ENCODE measurements at places on chromosomes 7 and 10.

DNA sequence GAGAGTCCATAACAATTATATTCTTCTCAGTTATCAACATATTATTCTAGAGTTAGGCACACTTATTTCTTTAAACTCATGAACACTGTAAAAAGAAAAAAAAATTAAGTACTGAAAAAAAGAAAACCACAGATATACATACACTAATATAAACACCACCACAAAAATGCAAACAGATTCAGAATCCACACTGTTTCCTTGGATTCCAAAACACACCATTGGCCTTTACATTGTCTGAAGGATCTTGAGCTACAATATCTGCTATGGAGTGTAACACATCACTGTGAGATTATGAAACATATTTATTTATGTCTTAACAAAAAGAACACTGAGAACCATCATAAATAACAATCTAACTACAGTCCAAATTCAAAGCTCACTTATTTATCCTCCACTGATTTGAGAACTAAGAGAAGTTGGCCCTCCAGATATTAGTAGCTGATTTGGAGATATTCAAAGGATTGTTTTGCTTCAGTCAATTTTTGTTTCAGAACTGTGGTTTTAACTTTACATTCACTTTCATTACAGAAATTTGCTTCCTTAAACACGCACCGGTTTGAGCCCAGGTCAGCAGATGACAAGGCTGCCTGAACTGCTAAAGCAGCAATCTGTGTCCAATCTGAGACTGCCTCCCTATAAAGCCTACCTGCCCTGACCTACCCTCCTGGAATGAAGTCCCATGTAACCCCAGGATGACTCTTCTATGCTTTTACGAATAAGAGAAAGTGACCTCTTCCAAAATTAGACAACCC is 47.0 kb upstream of the CDK1 start:
- DNase-seq = no peak

GRCh38 chr7:98222533-98223195 is 11.4 kb downstream of the BHLHA15 start:
- DNase-seq = no peak

- no peak for DNase-seq
Measured at GRCh38 chr7:54559401-54559800, 17.2 kb downstream of the VSTM2A start.

GRCh38 chr7:67364441-67365017 is 367.9 kb downstream of the TYW1 start:
- no peak for DNase-seq

GRCh38 chr10:86506062-86506461 is 15.5 kb downstream of the WAPL start:
- DNase-seq = no peak

- DNase-seq = no peak
Measured at GRCh38 chr10:90245623-90246022, 544.2 kb downstream of the KIF20B start.

DNA sequence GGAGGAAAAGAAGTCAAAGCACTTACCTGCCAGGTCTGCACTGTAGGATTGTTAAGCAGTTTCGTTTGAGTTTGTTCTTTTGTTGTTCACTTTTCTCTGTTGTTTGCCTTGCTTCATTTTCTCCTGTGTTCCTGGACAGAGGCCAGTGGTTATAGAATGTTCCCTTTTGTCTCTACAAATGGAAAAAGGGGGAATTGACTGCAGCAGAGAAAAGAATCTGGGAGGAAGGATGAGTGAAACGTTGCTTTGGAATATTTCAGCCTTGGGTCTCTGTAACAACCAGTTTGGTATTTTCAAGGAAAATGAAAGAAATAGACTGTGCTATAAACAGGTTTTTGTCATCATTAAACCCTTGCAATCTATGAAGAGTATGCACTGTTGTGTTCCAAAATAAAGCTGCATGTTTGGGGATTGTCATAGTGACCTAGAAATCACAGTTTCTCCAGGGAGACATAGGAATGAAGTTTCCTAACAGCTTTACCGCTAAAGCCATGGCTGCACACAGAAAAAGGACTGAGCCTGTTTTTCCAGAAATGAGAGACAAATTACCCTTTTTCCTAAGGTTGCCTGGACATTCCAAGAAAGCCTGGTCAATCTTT is 60.8 kb upstream of the HABP2 start:
- DNase-seq = no peak

DNA sequence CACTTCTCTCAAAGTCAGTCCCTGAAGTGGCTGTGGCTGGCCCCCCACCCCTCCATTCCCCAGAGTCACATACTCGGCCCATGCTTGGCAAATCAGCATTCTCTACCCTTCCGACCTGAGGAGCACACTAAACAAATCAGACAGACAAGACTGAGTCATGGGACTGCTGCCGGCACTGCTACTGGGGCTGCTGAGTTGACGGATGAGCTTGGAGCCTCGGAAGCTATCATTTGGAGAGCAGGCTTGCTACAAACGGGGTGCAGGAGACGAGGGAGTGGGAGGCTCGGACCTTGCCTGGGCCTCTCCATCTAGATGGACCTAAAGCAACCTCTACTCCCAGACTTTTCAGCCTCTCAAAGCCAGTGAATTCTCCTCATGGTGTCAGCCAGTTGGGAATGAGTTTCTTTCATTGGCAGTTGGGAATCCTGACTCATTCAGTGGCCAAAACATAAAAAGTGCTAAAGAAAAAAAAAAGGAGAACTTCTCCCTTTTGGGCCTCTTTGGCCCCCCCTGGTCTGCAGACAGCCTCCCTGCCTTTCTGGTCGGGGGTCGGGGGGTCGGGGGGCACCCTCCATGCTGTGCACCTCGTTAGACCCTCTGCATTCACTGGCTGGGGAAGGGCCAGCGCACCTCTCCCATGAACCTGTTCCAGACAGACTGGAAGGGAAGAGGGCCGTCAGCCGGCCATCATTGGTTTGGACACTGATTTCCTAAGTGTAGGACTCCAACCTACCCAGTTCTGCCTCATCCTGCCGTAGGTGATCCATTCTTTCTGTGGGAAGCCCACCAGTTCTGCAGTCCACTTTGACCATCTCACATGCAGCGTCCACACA is 52.3 kb upstream of the COL13A1 start:
- DNase-seq = no peak

- DNase-seq = no peak
Measured at GRCh38 chr10:13945390-13946208, 358.8 kb downstream of the PRPF18 start.

GRCh38 chr7:65441010-65441409 is 67.4 kb downstream of the ZNF92 start:
- no peak for DNase-seq

- no peak for DNase-seq
Measured at GRCh38 chr7:91193141-91193540, 71.1 kb upstream of the FZD1 start.

GRCh38 chr10:89536013-89536354 is 590 bp upstream of the SLC16A12 start:
- DNase-seq = no peak

DNA sequence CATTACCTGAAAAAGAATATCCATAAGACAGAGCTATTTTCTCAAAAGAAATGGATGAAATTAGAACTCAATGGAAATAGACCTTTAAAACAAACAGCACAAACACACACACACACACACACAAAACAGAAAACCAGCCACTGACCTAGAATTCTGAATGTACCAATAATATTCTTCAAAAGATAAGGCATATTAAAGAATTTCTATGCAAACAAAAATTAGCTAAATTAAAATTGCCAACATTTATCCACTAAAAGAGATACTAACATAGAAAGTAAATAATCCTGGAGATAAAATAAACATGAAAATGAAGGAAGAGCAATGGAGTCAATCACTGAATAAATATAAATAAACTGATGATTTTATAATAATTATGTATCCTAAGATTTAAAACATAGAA is 431.2 kb downstream of the SH2D4B start:
- no peak for DNase-seq

GRCh38 chr10:87603196-87603595 is 56.5 kb upstream of the PAPSS2 start:
- no peak for DNase-seq

DNA sequence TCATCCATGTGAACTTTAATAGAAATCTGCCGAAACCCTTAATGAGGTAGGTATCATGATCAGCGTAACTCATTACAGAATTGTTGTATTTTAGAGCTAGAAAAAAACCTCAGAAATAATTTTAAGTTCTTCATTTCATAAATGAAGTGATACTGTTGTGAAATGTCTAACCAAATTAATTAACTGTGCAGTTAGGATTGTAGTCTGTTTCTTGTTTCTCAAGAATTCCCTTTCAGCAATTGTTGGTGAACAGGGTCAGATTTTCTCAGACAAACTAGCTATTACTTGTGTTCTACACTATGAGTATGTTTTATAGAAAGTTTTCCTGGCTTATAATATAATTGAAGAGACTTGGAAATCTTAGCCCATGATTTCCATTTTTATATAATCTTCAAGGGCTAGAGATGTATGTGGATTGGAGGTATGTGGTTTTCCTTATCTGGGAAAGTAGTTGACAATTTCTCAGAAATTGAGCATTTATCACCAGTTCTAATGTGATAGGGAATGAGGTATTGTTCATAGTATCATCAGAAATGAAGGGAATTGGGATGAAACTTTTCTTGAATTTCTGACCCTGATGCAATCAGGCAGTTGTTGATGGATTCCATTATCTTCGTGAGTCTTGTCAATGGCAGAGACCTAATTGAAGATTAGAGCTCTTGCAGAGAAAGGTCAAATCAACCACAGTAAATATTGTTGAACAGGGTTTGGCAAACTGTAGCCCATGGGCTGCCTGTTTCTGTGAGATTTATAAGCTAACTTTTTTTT is 55.0 kb downstream of the ST7 start:
- no peak for DNase-seq

- no peak for DNase-seq
Measured at GRCh38 chr7:148241700-148242293, 348.8 kb upstream of the C7orf33 start.
